ENCODE measurements at places on chromosomes 7 and 10.

DNA sequence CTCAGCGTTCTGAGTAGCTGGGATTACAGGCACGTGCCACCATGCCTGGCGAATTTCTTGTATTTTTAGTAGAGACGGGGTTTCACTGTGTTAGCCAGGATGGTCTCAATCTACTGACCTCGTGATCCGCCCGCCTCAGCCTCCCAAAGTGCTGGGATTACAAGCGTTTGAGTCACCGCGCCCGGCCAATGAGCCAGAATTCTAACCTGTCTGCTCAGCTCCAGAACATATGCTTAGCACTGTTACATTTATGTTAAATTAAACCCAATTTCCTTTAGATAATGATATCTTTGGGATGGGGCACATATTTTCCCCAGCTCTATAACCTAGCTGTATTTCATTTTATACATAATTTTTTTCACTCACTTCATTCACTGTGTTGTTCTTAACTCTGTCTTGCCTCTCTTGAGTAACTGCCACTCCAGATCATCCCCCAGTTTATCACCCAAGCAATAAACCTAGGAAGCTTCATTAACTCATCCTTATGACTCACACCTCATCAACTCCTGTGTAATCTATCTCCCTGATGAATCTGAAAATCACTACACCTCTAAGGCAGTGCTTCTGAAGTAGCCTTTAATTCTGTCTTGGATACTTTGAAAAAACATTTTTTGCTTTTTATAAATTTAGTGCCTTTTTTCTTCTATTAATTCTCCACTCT is 559.7 kb upstream of the ZWINT start:
- no peak for DNase-seq

GRCh38 chr10:103498936-103499638 is 5.6 kb downstream of the NEURL1 start:
- no peak for DNase-seq

DNA sequence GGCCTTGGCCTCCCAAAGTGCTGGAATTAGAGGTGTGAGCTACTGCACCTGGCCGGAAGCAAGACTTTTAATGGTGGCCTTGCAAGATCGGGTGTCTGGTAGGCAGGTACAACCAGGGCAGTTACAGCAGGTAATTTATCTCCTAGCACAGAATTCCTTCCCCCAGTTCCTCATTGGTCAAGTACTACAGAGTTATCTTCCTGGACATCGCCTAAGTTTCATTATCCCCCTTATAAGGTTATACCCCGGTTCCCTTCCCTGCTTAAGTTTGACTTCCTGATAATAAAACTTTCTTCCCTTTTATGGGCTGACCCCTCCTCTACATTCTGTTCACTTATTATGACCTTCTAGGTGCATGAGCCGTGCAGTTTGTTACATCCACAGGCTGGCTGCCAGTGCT is 19.0 kb upstream of the CYP3A43 start:
- DNase-seq = no peak

DNA sequence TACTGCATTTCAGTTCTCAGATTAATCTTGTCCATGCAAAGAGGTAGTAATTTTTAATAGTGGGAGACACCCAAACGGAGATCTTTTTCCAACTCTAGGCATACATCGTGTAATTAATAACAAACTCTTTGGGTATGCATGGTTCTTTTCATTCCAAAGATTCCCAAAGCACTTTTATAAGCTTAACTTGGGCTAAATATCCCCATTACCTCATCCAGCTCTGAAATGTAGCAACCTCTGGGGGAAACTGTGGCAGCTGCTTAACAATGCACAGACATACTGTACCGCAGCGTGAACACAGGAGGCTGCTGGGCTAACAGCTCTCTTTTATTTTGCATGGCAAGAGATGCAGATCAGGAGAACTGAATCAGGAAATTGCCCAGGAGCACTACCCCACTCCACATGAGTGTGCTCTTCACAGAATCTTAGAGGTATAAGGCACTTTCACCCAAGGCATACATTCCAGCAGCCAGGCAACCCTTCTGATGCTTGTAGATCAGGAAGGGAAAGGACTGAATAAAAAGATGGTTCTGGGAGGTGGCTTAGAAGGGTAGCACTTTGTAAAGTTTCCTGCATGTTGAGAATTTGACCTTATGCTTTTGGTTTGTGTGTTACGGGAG is 114.4 kb upstream of the GLI3 start:
- no peak for DNase-seq

GRCh38 chr7:46490406-46490805 is 569.3 kb upstream of the IGFBP3 start:
- no peak for DNase-seq

DNA sequence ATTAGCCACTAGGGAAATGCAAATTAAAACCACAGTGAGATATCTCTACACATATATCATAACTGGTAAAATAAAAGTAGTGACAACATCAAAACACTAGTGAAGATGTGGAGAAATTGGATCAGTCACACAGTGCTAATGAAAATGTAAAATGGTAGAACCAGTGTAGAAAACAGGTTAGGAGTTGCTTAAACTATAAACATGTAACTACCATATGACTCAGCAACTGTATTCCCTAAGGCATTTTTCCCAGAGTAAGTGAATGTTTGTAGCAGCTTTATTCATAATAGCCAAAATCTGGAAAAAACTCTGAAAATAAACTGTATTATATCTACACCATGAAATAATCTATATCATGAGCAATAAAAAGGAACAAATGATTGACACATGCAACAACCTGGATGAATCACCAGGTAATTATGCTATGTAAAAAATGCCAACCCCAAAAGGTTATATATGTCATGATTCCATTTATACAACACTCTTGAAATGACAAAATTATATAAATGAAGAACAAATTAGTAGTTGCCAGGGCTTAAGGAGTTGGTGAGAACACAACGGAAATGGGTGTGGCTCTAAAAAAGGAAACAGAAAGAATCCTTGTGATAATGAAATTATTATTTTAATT is 22.8 kb downstream of the SLC25A40 start:
- DNase-seq = peak; percentile 52
